ENCODE measurements at places on chromosomes 13 and 19.

GRCh38 chr19:28943651-28944050 lies 269.3 kb downstream of the UQCRFS1 start:
- no peak for DNase-seq

- DNase-seq = no peak
Measured at GRCh38 chr19:2115911-2116426, 19.3 kb downstream of the IZUMO4 start.

GRCh38 chr13:65594298-65594781 lies 1635.8 kb downstream of the PCDH9 start:
- no peak for DNase-seq

DNA sequence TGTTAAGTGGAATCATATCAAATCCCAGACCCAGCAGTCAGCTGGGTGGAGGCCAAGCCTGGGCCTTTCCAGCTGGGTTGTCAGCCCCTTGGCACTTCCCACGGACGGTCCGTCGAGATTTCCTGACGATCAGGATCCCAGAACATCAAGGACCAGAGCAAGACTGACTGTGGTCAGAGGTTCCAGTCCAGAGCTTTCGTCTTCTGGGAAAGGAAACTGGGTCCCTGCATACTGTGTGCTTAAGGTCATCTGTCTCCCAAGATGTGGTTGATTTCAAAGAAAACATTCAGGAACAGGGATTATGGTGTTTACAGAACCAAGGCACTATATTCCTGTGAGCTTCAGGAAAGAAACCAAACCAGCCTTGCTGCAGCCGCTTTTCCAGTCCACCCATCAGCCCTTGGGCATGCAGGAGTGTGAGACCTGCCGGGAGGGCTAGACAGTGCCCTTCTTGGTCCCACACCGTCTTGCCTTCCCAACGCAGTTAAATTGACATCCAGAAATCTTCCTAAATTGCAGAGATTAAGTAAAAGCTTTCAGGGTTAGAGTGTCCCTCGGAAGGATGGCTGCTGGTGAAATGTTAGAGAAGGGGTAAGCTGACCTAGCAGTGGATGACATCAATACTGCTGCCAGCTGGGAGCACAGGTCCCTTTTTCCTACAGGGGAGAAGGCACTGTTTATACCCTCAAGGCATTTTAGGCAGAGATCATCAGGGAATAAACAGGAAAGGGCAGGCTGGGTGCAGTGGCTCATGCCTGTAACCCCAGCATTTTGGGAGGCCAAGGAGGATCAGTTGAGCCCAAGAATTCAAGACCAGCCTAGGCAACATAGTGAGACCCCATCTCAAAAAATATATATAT lies 5.0 kb upstream of the C19orf33 start:
- no peak for DNase-seq

- DNase-seq = no peak
Measured at GRCh38 chr19:30930941-30931706, 418.1 kb downstream of the TSHZ3 start.

DNA sequence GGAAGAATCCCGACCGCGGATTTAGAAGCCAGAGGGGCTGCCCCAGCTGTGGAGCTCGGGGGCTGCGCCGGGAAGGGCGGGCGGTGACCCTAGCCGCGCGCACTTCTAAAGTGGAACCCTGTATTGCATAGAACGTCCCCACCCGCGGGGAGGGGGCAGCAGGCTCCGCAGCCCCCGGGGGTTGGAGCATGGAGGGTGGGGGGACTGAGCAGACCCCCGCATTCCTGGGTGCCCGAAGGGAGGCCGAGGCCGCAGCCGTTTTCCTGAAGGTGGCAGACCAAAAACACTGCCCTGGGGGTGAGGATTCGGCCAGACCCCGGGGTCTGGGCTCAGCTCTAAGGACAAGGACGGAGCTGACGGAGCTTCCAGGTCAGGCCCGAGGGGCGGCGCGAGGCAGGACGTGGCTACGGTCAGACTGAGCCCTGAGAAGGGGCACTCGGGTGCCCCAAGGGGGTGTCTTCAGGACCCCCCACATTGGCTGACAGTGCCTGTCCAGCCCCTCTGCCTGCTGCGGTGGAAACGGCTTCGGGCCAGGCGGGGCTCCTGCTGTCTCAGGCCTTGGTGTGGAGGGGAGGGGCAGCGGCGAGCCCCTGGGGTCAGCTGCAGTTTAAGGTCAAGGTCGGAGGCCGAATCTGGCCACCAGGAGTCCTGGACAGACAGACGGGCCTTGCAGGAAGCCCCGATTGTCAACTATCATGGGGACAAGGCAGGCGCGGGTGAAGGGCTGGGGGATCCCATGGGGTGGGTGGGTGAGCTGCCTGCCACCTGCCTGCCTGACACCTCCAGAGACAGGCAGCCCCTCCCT lies 12.6 kb downstream of the MKNK2 start:
- DNase-seq = no peak

DNA sequence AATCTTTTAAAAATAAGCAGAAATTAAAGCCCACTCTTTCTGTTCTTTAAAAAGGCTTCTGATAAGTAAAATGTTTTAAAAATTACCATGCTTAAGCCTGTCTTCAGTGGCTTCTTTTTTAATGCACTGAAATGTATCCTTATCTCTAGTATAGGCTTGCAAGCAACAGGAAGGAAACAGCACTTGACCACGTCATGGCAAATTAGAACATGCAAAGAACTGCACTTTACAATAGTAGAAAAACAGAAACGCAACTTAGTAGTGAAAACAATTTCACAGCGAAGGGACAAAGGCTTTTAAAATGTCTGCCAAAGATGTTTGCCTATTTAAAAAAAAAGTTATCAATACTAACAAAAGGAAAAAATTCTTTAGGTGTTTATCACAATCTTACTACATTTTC lies 36.3 kb downstream of the ELF1 start:
- peak; percentile 33 for DNase-seq

- no peak for DNase-seq
Measured at GRCh38 chr13:49093376-49093775, 117.7 kb downstream of the FNDC3A start.

DNA sequence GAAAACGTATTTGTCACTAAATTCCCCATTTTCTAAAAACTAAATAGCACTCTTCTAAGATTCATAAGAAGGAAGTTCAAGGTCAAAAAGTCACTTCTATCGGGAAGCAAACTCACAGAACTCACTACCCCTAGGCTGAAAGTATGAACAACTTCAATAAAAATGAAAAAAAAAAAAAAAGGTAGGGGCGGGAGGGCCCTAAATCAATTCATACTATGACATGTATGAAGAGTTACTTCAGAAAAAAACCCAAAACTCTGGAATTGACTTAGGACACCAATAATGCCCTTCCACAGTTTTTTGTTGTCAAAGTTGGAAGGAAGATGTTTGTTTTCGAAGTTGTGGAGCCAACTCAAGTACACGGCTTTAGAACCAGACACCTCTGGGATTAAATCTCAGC lies 1.1 kb downstream of the SUCLA2 start:
- no peak for DNase-seq

DNA sequence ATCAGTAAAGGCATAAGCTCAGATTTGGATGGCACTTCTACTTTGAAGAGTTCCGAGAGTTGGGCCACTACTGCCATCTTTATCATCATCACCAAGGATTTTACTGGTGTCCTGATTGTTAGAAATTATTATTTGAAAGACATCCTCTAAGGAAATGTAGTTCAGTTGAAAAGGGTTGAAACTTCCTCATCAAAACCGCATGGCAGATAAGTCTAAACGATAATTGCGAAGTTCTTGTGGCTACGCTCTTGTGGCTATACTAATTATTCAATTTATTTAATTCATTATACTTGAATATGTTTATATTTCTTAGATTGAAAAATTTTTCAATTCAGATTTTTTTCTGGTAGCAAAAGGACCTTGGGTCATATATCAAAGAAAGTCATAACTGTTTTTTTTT lies 22.4 kb downstream of the TNFRSF19 start:
- DNase-seq = no peak

- DNase-seq = no peak
Measured at GRCh38 chr13:23201870-23202269, 21.1 kb downstream of the SGCG start.

Measured in stimulated activated CD8-positive, alpha-beta memory T cell treated with anti-CD3 and anti-CD28 coated beads, Interleukin-4, amount 100 ng/mL, for 1 hour (primary cell).